ENCODE measurements at places on chromosomes 13 and 19.

GRCh38 chr19:5580161-5580571 lies 12.4 kb upstream of the TINCR start:
- DNase-seq = peak; percentile 43

DNA sequence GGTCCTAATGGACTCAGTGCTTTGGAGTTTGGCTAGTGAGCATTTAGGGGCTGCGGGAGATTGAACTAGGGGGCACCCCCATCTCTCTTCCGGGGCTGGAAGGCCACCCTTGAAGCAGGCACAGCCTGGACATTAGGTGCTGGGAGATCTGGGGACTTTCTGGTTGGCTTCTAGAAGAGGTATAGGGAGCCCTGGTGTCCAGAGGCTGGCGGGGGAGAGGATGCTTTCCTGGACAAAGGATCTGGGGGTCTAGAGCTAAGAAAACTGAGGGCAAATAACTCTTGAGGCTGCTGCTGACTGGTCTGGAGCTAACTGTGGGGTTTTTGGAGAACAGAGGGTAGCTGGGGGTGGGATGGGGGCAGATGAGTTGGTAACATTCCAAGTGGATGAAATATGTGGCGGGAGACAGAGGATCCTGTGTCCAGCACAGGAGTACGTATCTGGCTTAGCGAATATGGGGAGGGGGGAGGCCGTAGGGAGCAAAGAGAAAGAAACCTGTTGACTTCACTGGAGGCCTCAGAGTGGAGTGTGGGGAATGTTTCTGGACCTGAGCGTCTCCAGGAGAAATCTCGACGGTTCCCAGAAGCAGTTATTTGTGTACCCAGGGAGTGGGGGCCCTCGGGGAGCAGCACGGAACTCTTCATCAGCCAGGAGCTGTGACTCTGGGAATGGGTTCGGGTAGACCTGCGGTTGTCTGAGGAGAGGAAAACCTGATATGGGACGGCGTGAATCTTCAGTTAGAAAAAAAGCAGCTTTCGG lies 1.4 kb downstream of the HNRNPUL1 start:
- peak; percentile 59 for DNase-seq

DNA sequence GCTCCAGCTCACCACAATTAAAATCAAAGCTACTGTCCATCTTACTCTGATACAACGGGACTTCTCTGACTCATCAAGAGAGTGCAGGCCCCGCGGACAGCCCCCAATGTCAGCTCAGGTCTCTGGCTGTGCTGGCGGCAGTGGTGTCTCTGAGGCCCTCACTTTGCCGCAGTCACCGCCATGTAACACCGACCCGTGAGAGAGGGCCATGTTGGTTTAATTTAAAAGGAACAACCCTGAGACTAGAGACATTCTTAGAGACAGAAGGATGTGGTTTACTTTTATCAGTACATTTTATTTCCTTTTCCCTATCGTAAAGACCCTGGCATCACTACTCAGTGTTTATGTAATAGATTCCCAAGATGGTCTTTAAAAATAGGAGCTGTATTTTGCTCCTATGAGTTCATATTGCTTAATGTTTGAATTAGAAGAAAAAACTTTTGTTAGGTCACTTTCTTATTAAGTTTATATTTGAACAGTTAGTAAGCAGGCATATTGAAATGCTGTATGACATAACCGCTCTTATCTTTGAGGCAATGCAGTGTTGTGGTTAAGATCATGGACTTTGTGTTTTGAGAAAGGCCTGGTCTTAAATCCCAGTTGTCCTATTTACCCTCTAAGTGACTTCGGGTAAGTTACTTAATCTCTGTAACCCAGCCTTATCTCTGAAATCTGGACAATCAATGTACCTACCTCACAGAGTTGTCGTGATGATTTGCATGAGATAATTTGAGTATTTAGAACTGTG lies 23.4 kb downstream of the DGKH start:
- no peak for DNase-seq

GRCh38 chr13:112733112-112733511 lies 43.3 kb downstream of the ATP11A start:
- DNase-seq = peak; percentile 87

GRCh38 chr19:41480336-41480735 lies 37.4 kb downstream of the ERICH4 start:
- no peak for DNase-seq

DNA sequence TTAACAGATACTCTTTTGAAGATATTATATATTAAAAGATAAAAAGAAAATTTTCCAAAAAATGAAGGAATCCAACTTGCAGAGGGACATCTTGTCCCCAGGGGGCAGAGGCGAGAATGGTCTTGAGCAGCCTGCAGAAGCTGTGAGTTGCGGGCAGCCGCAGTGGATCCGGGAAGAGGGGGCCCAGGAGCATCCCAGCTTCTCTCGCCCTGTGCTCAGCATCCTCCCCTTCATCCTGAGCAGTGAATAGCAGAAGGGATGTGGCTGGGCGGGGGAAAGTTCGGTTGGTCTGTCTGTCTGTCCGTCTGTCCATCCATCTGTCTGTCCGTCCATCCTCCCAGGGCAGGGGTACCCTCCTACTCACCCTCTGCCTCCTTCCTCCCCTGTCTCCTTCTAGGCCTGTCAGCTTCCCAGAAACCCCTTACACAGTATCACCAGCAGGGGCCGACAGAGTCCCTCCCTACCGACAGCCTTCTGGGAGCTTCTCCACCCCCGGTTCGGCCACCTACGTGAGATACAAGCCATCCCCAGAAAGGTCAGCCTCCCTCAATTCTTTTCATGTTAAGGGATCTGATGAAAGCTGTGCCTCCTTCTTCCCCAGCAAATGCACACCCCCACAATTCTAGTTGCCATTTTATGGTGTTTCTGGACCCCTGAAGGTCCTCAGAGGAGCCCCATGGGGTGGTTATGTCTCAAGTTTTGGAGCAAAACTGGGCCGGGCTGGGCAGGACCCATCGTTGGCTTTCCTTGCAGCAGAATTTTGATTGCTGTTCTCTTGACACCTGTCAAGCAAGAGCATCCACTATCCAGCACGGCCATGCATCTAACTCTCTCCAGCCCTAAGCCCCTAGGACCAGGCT lies 81.6 kb downstream of the DPF1 start:
- peak; percentile 64 for DNase-seq

GRCh38 chr19:44847144-44848035 lies 1.3 kb downstream of the NECTIN2 start:
- DNase-seq = no peak
